Type B pancreatic cell (in vitro differentiated cells): ENCODE measurements at places on chromosomes 7 and 10.
A peak's percentile ranks its signal among the peaks of the same experiment; 100 is the strongest.

DNA sequence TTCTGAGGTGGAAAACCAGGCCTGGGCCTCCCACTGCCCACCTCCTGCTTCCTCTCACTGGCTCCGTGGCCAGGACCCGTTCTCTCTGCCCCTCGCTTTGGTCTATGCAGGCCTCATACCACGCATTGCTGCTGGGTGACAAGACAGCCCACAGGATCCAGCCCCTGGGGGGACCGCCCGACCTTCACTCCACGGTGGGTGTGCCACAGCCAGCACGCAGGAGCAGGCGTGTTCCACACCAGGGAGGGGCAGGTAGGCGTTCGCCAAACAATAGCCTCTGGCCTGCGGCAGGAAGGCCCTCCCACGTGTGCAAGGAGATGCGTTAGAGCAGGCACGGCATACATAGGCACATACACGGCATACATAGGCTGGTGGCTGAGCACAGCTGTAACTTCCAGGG lies 233.4 kb downstream of the WDR37 start:
- H3K36me3 ChIP-seq, result no peaks in the 10 kb centered on the region
- H3K4me3 ChIP-seq, result peak overlapping the region; percentile 67
- H3K27ac ChIP-seq, result peak overlapping the region; percentile 88
- H3K4me1 ChIP-seq, result peaks cover 39% of the 10 kb centered on the region
- DNase-seq, result no peak

DNA sequence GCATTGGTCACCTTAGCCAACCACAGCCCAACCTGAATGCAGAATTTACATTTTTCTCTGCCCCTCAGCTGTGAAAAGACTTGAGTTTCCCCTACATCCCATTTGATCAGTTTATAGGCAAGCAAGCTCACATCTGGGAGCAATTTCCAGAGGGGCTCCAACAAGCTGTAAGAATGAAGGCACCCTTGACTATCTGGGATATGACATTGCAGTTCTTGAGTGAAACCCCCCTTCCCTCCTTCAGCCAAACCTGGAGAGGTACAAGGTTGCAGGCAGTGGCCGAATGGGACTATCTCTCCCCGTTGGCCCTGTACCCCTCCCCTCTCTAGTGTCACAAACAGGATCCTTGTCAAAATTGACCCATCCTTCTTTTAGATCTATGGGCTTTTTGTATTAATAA lies 30.5 kb downstream of the POLL start:
- H3K27ac ChIP-seq, result no peak overlapping the region
- H3K27me3 ChIP-seq, result peaks cover 5% of the 10 kb centered on the region
- peak; percentile 39 for DNase-seq
- H3K4me1 ChIP-seq, result peaks cover 25% of the 10 kb centered on the region
- no peak overlapping the region for H3K4me3 ChIP-seq

GRCh38 chr10:3886641-3887251 lies 101.7 kb upstream of the KLF6 start:
- peaks cover 42% of the 10 kb centered on the region for H3K4me1 ChIP-seq
- H3K27ac ChIP-seq, result peak overlapping the region; percentile 99
- H3K4me3 ChIP-seq, result peak overlapping the region; percentile 79

- H3K4me1 ChIP-seq, result peaks cover 20% of the 10 kb centered on the region
- H3K36me3 ChIP-seq, result peaks cover 7% of the 10 kb centered on the region
- no peak for DNase-seq
- no peaks in the 10 kb centered on the region for H3K27me3 ChIP-seq
- no peak overlapping the region for H3K4me3 ChIP-seq
These were observed 14.6 kb downstream of the IFIT3 start for GRCh38 chr10:89342206-89342958.
